Central memory CD4-positive, alpha-beta T cell (primary cell): ENCODE measurements at places on chromosomes 5 and 9.
A peak's percentile ranks its signal among the peaks of the same experiment; 100 is the strongest.

GRCh38 chr9:122197426-122197825, 31.3 kb downstream of the LHX6 start:
- no peak for DNase-seq

GRCh38 chr5:76818844-76819831, at the start of gene F2RL1:
TSS of gene F2RL1 (plus strand) at chr5:76819030. CDS start at chr5:76819183, 153 bp downstream.
- peak; percentile 32 for DNase-seq

- no peak for DNase-seq
Measured at GRCh38 chr5:14250748-14251701, 107.9 kb downstream of the TRIO start.

DNA sequence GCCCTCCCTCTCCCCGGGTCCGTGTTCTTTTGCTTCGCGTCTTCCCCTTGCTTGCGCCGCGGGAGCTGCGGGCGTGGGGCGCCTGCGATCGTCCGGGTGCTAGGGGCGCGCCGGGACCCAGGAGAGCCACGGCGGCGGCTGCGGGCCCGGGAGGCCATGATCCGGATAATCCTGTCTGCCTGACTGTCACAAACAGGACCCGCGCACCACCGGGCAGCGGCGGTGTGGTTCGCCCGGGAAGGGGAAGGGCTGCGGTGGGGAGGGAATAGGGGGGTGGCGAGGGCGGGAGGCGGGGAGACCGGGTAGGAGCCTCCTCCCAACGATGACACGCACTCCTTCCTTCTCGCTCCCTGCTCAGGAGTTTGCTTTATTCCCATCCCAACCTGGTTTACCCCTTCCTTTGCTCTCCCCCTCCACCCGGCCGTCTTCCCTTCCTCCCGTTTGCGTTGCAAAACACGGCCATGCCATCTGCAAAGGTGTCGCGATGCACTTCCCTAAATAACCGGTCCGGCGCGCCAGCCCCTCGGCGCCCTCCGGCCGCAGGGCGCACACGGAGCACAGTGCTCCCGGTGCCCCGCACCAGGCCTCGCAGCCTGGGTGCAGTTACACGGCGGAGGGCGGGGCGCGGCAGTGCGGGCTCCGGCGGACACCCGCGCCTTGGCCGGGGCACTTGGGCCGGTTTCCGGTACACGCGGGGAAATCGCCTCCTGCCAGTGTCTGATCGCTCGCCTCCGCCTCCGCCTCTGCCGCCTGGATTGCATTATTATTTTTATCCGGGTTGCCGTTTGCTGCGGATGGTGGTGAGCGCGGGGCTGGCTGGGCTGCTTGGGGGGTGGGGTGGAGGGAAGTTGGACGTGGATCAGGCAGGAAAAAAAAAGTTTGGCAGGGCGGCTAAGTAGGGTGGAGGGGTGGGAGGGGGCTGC, 1.5 kb downstream of the SMARCA2 start:
- DNase-seq = peak; percentile 51

- no peak for DNase-seq
Measured at GRCh38 chr9:79573412-79573923, 1.7 kb downstream of the TLE4 start.

GRCh38 chr5:151615431-151615830, 24.3 kb upstream of the FAT2 start:
- no peak for DNase-seq

DNA sequence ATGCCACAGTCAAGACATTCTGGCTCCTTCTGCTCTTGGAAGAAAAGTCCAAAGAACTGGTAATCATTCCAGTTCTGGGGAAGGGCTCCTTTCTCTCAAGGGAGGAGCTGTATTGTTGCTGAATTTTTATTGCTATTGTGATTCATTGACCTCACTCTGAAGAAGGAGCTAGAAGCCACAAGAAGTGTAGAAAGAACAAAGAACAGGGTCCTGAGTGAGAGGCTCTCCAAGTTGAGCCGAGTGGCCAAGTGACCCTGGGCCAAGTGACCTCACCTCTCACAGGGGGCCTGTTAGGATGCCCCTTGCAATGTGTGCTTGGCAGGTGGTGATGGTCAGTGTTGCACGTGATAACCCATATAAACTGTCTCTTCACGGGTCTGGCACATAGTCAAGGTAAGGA, 173.3 kb downstream of the FGF18 start:
- DNase-seq = no peak

- DNase-seq = no peak
Measured at GRCh38 chr9:121354141-121354540, 15.9 kb downstream of the STOM start.

GRCh38 chr5:76556511-76557221, 66.5 kb downstream of the F2RL2 start:
- no peak for DNase-seq

DNA sequence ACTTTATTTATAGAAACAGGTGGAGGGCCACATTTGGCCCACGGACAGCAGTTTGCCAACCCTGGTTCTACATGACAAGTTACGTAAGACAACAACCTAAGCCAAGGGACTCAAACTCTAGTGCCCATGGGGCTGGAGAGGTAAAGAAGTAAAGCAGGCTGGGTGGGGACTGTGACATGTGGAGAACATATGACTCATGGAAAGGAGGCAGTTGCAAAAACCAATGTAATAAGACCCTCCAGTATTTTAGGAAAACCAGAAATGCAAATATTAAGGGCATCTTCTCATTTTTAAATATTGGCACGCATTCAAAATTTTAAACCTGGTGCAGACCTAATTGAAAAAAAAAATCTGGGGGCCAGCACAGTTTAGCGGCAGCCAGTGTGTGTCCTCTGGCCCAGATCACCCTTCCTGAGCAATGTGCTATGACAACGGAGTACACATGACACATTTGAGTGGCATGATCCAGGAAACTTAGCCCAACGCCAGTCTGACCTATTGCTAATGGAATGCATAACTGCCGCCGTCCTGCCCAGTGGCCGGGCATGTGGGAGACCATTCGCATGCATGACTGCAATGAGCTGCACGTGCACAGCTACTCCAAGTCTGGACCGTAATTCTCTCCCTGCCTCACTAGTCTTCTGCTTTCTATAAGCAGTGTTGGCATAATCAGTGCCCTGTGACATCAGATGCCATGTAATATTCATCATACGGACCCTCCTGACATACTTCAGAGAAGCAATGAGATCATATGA, 97.2 kb downstream of the SH3TC2 start:
- no peak for DNase-seq

DNA sequence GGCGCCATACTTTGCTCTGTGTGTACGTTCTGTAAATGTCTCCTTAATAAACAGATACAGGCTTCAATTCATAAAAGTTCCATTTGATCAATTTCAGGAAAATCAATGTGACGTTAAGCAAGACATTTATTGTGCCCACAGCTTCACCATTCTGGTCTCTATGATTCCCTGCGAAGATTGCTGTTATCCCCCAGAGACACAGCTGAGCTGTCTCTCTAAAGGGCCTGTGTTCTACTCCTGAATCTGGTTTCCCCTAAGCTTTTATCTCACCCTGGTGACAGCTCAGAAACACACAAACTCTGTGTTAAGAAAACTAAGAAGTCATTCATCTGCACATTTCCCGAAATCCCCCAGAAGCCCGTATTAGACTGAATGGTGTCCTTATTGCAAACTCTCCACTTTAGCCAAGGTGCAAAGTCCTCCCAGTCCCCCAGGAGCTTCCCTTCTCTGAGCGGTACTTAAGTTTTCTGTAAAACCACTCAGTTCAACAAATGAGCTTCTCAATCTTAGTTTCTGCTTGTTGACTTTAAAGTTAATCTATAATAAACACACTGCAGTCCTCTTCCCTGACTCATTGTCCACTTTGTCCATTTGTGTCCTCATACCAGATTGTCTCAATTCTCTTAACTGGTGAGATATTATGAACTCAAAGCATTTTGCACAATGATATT, 1.4 kb upstream of the C5orf15 start:
- no peak for DNase-seq

- DNase-seq = no peak
Measured at GRCh38 chr5:32182463-32183063, 8.4 kb upstream of the GOLPH3 start.

- DNase-seq = no peak
Measured at GRCh38 chr9:37963936-37964739, 60.2 kb upstream of the SLC25A51 start.

GRCh38 chr9:81613002-81613812, 76.1 kb downstream of the TLE1 start:
- no peak for DNase-seq

- no peak for DNase-seq
Measured at GRCh38 chr9:129714511-129715061, 38.3 kb downstream of the PTGES start.

- DNase-seq = no peak
Measured at GRCh38 chr5:111635916-111636570, 121.0 kb downstream of the NREP start.

GRCh38 chr5:82211855-82212572, 66.1 kb downstream of the RPS23 start:
- DNase-seq = no peak

DNA sequence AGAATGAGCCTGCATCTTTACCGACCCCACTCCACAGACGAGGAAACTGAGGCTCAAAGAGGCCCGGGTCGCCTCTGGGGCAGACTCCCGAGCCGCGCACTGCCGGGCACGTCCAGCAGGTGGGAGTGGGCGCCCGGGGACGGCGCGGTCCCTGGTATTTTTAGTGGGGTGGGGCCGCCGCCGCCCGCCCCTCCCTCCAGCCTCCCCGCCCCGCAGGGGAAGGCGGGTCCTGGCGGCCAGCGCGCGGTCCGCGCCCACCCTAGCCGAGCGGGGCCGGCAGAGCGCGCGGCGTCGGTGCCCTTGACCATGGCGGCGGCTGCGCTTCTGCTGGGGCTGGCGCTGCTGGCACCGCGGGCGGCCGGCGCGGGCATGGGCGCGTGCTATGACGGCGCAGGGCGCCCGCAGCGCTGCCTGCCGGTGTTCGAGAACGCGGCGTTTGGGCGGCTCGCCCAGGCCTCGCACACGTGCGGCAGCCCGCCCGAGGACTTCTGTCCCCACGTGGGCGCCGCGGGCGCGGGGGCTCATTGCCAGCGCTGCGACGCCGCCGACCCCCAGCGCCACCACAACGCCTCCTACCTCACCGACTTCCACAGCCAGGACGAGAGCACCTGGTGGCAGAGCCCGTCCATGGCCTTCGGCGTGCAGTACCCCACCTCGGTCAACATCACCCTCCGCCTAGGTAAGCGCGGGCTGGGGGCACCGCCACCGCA, at the start of gene LAMC3:
TSS of gene LAMC3 (plus strand) at position 266 of the 710 bp plus-strand sequence. CDS start at position 307, 41 bp downstream.
- no peak for DNase-seq

DNA sequence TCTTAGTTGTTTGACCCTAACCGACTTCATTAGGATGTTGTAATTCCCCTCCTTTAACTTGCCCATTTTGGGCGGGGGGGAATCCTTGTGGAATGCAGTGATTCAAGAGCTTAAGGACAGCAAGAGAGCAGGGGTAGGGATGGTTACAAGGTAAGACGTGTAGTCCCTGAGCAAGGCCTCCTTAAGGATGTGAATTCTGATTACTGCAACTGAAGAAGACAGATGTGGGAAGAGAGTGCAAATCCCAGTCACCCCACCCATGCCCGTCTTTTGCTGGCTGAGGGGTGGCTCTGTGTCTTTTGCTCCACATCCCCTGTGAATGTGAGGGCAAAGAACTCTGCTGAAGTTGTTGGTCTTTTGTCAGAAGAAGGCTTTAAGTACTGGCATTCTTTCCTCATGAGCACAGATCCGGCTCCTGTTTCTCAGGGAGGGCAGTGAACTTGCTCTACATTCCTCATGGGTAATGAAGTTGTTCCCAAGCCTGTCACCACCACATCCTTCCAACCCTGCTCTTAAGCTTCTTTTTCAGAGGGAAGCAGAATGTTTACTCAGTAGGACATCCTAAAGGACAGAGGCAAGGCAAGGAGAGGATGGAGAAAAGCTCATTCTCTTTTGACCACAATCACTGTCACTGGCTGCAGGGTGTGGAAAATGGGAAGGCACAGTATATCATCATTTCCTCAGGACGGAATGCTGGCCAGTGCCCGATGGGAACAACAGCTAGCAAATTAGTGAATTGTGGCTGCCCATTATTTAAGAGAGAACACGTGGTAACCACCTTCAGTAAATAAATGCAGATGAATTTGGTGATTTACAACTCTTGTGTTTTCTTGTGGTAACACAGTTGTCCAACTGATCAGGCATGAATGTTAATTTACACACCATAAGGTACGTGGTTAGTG, 61.5 kb downstream of the RAI14 start:
- no peak for DNase-seq

GRCh38 chr9:111731928-111732327, 62.8 kb downstream of the SHOC1 start:
- DNase-seq = no peak

DNA sequence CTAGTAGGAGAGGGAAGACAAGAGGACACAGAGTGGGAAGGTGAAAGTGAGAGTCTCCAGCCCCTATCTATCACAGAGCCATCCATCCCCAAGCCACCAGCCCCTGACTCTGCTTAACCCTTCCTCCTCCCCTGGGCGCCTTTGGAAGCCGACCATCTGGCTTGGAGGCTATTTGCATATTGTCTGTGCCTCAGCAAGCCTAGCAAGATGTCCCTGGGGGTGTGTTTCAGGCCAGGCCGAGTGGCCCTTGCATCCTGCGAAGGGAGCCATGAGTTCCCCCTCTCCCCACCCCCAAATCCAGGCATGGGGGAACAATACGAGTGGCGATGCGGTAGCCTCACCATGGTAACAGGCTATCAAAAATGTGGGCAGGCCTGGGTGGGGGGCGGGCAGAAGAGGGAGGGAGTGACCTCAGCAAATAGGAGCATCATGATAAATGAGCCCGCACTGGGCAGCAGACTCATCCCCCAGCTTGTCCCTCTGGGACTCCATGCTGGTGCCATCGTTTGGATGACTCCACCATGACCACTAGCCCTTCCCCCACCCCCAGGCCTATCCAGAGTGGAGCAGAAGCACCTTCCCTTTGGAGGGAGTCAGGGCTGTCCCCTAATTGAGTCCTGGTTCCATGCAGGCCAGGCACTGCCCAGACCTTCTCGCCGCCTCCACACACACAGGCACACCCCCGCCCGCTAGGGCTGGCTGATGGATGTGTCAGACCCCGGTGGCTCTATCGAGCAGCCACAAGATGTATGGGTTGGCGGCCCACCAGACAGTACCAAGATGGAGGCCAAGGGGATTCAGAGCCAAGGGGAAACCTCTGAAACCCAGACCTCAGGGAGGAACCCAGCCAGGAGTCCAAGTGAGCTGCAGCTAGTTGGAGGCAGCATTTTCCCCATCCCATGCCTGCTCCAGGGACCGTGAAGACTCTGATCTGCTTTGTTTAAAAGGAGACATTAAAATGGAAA, 14.6 kb downstream of the URM1 start:
- no peak for DNase-seq

- DNase-seq = no peak
Measured at GRCh38 chr9:4714266-4715016, 26.6 kb downstream of the AK3 start.

GRCh38 chr5:57598756-57599155, 116.1 kb upstream of the ACTBL2 start:
- no peak for DNase-seq

GRCh38 chr5:113090336-113091106, 113.9 kb downstream of the DCP2 start:
- DNase-seq = no peak

DNA sequence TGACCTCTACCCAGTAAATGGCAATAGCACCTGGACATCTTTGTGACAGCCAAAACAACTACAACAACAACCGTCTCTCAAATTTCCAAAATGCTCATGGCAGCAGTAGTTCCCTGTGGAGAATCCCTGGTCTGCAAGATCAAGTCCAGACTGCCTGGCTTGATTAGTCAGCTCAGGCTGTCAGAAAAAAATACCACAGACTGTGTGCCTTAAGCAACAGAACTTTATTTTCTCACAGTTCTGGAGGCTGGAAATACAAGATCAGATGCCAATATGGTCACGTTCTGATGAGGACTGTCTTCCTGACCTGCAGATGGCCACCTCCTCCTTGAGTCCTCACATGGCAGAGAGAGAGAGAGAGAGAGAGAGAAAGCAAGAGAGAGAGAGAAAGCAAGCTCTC, 52.3 kb upstream of the MOCS2 start:
- DNase-seq = no peak
